Bronchial epithelial cell (primary cell): ENCODE measurements at places on chromosomes 11 and 22. TPM values are rescaled to one million over a fixed set of nuclear protein-coding genes. Genes with fewer than 3 reads are reported as not detected.
A peak's percentile ranks its signal among the peaks of the same experiment; 100 is the strongest.

APOBEC3H gene
- 0.13 and 0.26 TPM in 2 replicates for total RNA-seq

SULT4A1 gene
- under 0.01 TPM in 2 replicates for total RNA-seq

BAIAP2L2 gene
- total RNA-seq = 0.26 and 0.38 TPM in 2 replicates

CCDC188 gene
- total RNA-seq = not detected in 2 replicates

GRAP2 gene
- total RNA-seq = not detected in 2 replicates

GRCh38 chr11:29159552-29160465 lies 857.0 kb downstream of the KCNA4 start:
- peak; percentile 58 for DNase-seq

DNA sequence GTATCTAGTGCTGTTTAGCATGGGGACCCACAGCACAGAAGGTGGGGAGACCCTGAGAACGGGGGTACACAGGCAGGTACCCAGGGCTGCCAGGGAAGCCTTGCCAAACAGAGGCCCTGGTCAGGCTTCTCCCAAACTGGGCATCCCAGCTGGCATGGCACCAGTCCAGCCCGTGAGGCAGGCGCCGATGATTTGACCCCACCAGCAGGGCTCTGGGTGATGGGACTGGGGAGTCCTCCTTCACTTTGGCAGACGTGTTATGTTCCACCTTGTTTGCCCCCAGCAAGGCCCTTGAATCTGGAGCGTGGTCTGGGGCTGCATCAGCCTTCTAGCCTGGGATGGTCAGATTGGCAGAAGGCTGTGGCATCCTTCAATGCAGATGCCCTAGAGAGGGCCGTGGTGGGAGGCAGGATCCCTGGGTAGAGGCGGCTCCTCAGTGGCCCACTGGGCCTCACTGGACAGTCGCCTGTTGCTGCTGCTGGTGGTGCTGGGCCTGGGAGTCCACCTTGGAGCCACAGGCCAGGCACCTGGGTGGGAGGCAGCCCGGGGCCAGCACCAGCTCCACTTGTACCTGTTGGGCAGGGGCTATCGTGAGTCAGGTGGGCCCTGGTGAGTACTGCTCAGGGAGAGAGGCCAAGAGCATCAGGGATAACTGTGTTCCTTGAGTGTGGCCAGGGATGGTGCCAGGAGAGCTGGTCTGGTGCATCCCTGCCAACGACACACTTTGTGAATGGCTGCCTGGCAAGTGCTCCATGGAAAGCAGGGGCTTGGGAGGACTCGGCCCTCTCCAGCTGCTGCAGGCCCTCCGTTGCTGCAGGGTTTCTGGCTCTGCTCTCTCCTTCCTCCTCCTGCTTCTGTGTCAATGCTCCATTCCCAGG lies 3.3 kb downstream of the ADORA2A start:
- DNase-seq = no peak

GRCh38 chr11:108666373-108666772 lies 1.5 kb downstream of the DDX10 start:
- DNase-seq = no peak

DNA sequence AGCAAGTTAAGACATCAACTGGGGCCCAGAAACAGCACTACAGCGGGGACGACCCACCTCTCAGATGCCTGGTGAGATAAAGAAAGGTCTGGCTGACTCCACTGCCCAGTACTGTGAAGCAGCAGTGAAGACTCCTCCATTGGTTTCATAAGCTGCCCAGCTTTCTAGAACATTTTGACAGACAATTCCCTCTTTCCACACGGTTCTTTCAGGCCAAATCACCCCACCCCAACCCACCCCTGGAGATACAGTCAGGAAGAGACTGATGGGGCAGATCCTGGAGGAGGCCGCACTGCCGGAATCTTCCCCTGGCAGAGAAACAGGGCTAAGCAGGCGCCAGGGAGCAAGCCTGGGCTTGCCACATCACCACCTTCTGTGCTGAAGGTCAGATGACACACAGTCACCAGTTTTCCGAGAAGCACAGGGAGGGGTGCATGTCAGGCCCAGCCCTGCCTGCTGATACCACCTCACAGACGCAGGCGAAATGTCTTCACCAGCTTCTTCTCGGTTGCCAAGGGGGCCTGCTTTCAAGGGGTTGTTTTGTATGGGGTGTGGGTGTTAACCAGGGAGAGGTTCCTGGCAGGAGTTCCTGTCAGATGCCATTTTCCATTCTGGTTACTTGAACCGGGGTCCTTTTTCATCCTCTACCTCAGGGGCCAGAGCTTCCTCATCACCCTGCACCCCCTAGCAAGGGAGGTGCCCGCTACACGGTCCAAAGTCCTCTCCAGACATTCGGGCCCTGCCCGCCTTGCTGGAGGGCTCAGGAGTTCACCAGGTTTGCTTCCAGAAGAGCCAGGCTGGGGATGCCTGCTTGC lies 1.4 kb upstream of the NEAT1 start:
- peak; percentile 99 for DNase-seq

DNA sequence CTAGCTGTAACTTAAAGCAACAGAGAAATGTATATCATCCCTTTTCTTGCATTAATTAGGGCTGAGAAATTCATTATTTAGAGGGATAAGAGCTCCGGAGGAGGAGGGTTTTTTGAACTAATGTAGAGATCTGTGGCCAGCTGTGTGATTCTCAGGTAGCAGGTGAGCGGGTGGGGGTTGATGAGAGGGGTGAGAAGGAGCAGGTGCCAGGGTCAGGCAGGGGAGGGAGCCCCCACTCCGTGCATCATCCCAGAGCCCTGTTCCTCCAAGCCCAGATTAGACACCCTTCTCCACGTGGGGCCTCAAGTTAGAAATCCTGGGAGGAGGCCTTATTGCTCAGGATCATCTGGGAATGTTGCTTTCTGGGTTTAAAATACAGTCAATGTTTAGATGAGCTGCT lies 24.9 kb downstream of the ZBTB16 start:
- no peak for DNase-seq

DNA sequence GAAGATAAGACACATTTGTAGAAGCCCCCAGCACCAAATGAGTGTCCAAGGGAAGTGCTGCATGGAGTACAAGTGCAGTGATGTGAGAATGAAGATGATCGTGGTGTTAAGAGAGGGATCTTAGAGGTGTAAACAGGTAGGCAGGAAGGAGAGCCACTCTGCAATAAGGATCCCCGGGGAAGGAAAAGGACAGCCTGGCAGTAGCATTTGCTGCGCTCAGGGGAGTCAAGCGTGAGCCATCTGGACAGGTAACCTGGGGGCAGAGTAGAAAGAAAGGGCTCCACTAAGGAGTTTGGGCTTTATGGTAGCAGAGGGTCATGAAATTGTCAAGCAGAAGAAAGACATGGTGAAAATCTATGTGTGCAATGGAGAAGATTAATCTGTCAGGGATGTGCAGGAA lies 587.2 kb downstream of the BUD13 start:
- no peak for DNase-seq

GRCh38 chr11:12692229-12693075 lies 18.2 kb downstream of the TEAD1 start:
- peak; percentile 50 for DNase-seq

DNA sequence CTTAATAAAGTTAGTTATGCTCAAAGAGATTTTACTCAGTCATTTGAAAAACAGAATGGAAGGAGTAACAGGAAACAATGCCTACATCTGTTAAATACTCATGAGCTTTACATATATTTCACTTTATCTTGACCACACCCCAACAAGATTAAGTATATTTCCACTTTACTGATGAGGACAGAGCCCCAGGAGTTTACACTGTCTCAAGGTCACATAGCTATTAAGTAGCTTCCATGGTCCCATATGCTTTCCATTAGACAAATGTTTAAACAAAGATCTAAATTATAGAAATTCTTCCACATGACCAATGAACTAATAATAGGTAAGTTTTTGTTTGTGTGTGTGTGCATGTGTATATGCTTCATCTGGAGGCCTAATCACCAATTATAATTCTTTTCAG lies 30.2 kb downstream of the MRTFA start:
- DNase-seq = no peak

GRCh38 chr11:64591257-64592233 lies 525 bp downstream of the SLC22A12 start:
- DNase-seq = no peak

- DNase-seq = peak; percentile 83
Observed at GRCh38 chr11:7457211-7457610, 28.1 kb upstream of the OLFML1 start.
